ENCODE measurements at places on chromosomes 3 and 15. TPM values are rescaled to one million over a fixed set of nuclear protein-coding genes. Genes with fewer than 3 reads are reported as not detected.

LCTL gene
- polyA plus RNA-seq, result 0.29 TPM

ROBO1 gene
- polyA plus RNA-seq, result 102 TPM

TMEM212 gene
- not detected for polyA plus RNA-seq

FGF7 gene
- 13.4 TPM for polyA plus RNA-seq

CAMK2N2 gene
- polyA plus RNA-seq, result not detected

PLIN1 gene
- polyA plus RNA-seq, result 1.00 TPM

PLCB2 gene
- 7.9 TPM for polyA plus RNA-seq

DNA sequence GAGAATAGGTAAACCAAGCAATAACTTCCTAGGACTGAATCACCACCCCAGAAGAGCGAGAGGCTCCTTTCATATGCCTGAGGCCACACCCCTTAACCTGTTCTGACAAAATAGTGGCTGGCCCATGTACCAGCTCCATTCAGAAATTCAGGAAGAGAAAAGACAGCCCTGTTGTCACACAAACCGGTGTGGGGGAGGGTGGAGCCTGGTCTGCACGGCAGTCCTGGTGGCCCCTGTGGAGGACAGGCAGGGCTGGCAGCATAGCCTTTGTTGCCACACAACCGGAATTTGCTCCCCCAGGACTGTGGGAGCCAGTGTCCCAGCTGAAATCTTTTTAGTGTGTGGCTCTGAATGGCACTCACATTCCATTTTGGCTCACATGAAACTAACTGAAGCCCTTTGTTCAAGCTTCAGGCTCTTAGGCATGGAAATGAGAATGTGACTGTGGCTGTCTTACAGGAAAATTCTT is 23.8 kb downstream of the RLBP1 start:
- DNase-seq, result no peak

DNA sequence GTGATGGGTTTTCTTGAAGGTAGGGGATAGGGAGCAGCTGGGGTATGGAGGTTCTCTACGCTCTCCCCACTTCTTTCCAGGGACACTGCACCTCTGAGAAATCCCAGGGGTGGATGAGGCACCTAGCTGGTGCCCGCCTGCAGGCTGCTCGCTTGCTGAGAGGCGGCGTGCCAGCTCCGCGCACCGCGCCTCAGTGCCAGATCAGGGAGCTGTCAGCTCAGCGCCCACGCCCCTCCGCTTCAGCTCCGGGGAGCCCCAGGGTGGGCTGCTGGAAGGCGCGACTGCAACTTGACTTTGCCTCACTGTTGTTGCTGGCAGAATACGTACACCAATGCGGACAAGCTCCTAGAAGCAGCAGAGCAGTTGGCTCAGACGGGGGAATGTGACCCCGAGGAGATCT is 345.7 kb upstream of the UMPS start:
- DNase-seq, result no peak

- DNase-seq, result no peak
Observed at GRCh38 chr3:195075941-195076875, 194.8 kb downstream of the XXYLT1 start.

DNA sequence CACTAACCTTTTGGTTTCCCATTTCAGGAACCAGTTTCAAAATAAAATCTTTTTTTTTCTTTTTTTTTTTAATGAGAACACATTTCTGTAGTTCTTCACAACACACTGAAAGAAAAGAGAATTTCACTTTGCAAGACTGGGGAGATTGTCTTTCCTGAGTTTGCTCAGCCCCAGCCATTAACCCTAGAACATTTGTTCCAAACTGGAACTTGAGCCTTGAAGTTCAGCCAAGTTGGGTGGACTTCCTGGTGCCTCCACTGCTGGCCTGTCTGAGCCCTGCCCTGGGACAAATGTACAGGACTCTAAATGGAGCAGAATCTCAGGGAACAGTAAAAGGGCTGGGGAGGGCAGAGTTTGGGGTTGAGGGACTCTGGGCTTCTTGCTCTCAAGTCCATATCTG is 196.4 kb upstream of the LPP start:
- DNase-seq, result no peak

GRCh38 chr3:55686426-55687254 is 199.5 kb upstream of the WNT5A start:
- no peak for DNase-seq

DNA sequence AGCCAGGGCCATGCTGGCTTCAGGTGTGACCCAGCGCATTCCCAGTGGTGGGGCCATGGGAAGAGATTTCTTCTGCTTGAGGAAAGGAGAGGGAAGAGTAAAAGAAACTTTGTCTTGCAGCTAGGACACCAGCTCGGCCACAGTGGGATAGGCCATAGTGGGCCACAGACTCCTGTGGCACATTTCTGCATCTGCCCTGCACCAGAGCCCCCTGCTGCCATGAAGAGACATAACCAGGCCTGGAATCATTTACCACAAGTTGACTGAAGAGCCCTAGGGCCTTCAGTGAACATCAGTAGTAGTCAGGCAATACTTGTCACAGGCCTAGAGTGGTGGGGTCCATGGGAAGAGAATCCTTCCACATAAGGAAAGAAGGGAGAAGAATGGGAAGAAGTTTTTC is 411.4 kb upstream of the ARL6 start:
- no peak for DNase-seq

DNA sequence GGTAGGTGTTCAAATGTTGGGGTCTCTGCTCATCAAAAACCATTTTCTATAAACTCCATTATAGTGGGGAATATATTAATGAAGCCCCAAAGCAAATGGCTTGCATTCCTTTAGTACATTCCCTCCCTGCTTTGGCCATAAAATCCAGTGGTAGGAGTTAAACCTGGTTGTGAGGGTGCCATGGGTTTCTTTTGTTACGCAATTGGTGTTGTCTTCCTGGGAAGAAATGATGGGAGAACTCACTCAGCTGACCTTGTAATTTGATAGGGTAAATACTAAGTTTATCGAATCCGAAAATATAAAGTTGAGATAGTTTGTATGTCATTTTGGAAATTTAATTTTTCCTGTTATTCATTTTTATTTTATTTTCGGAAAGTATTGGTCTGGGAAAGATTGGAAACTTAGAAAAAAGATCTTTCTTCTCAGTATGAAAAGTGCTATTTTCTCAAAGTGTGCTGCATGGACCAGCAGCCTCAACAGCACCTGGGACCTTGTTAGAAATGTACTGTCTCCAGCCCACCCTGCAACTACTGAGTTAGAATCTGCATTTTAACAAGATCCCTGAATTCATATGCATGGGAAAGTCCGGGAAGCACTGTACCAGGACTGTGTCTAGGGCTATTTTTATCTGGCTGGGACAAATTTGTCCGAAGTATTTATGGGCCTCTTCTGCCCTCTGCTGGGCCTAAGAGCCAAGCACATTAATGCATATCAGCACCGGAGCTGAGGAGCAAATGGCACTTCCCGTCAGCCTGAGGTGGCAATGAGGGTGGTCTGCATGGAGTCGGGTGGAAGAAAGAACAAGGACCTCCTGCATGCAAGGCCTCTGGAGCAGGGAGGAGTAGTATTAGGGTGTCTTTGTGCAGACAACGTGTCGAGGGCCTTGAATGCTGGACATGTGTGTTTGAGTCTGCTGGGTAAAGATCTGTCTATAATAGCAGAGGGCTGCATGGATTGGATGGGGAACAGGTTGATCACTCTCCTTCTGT is 54.7 kb downstream of the FAM81A start:
- peak; percentile 68 for DNase-seq

GRCh38 chr3:29412110-29412509 is 131.2 kb downstream of the RBMS3 start:
- no peak for DNase-seq

DNA sequence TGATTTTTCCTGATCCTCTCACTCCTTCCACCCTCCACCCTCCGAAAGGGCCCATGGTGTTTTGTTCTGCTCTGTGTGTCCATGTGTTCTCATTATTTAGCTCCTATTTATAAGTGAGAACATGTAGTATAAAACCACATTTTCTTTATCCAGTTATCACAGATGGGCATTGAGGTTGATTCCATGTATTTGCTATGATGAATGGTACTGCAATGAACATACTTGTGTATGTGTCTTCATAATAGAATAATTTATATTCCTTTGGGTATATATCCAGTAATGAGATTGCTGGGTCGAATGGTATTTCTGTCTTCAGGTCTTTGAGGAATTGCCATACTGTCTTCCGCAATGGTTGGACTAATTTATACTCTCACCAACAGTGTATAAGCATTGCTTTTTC is 126.0 kb downstream of the IMPG2 start:
- no peak for DNase-seq

- no peak for DNase-seq
Observed at GRCh38 chr3:156579427-156579851, 24.5 kb upstream of the SSR3 start.

GRCh38 chr3:119149484-119149883 is 3.5 kb downstream of the TEX55 start:
- DNase-seq, result no peak

- no peak for DNase-seq
Observed at GRCh38 chr3:43838877-43839276, 148.1 kb downstream of the ABHD5 start.

- DNase-seq, result no peak
Observed at GRCh38 chr3:109718850-109719249, 381.5 kb upstream of the DPPA4 start.

DNA sequence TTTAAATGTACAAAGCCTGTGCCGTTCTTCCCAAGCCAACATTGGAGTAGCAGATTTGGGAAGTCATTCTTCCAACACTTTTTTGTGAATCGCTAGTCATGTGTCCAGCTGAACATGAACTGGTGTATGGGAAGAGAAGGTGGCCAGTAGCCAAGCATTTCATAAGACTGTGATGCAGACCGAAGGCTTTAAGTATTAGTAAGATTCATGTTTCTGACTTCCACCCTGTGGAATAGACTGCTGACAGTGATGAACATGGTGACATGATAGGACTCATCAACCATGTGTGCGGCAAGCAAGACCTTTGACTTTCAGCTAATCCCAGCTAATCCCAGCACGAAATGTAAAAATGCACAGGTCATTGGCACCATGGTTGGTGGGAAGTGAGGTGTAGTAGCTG is 48.3 kb upstream of the THSD4 start:
- DNase-seq, result no peak

GRCh38 chr3:49032646-49033304 is 3.6 kb upstream of the IMPDH2 start:
- DNase-seq, result no peak

DNA sequence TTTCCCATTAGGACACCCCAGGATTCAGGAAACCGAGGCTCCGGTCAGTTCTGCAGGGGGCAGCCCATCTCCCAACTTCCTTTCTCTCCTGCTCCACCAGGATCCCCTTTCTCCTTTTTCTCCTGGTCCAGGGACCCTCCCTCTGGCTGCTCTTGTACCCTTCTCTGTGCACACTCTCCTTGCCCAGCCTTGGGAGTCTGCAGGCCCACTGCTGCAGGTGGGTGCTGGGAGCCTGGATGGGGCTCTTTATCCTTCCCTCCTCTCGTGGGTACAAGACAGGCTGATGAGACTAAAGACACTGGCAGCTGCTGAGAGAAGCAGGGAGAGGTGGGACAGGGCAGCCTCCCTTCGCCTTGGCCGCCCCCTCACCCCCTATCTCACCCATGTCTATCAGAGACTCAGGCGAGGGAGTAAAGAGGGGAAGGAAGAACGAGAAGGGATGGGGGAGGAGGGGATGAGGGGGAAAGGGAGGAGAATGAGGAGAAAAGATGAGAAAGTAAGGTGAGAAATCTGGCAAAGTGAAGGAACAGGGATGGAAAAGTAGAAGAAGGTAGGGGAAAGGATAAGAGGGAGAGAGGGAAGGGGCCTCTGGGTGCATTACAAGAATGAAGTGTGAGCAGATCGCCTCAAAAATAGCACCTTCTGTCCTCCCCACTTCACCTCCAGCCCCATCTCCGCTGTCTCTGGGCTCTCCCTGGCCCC is 45.2 kb downstream of the ITGA11 start:
- DNase-seq, result no peak

Data from right renal pelvis (tissue), 4 donors.